ENCODE measurements at places on chromosomes 12 and 14. TPM values are rescaled to one million over a fixed set of nuclear protein-coding genes. Genes with fewer than 3 reads are reported as not detected.

ZDHHC22 gene
- total RNA-seq, result 0.13 TPM

LGR5 gene
- total RNA-seq, result 0.67 TPM

SDSL gene
- 14.0 TPM for total RNA-seq

ACRBP gene
- total RNA-seq, result 5.0 TPM

FERMT2 gene
- 44.4 TPM for total RNA-seq

OVCH1 gene
- 0.65 TPM for total RNA-seq

TMEM121 gene
- total RNA-seq, result 4.5 TPM

SGPP1 gene
- 6.5 TPM for total RNA-seq

PPP4R4 gene
- total RNA-seq, result 13.5 TPM
